ENCODE measurements at places on chromosomes 12 and 14.
A peak's percentile ranks its signal among the peaks of the same experiment; 100 is the strongest.

- no peak for DNase-seq
Observed at GRCh38 chr12:50239355-50239891, 43.9 kb downstream of the LIMA1 start.

DNA sequence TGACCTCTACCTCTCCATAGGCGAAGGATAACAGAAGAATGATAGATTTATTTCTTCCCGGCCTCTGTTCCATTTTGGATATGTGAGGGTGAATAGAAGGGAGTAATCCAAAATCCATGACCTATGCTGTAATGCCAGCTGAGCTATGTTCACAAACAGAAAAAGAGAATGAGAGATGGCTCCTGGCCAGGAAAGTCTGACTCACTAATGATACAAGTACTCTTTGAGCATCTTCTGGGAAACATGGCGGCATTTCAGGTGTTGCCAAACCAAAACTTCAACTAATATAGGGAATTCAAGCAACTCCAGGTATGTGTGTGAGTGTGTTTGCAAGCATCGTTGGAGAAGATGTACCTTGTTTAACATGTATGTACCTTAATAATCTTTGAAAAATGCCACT, 55.1 kb downstream of the MED13L start:
- DNase-seq = peak; percentile 58

- no peak for DNase-seq
Observed at GRCh38 chr12:41286426-41286825, 98.3 kb downstream of the PDZRN4 start.

DNA sequence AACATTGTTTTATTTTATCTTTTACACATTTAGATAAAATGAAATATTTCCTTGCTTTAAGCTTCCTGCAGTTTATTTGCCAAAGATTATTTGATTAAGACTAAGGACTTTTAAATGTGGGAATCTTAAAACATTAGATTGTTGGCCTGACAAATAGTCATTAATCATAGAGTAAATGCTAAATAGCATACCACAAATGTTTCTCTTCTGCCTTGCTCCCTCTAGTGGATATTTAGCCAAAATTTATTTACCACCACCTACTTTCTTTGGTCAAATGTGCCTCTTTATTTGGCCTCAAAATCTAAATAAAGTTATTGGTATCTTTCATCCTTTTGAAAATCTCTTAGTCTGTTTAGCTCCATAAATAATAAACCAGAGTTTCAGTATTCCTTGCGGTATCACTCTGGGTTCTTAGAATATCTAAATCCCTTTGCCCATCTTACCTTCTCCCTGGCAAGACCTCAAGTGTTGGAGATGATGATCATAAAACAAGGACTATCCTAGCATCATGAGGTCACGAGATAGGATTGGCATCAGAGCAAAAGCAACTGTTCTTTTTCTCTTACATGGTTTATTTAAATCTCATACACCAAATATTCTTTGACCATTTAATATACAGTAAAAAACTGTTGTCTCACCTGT, 150.6 kb upstream of the AEBP2 start:
- DNase-seq = no peak

DNA sequence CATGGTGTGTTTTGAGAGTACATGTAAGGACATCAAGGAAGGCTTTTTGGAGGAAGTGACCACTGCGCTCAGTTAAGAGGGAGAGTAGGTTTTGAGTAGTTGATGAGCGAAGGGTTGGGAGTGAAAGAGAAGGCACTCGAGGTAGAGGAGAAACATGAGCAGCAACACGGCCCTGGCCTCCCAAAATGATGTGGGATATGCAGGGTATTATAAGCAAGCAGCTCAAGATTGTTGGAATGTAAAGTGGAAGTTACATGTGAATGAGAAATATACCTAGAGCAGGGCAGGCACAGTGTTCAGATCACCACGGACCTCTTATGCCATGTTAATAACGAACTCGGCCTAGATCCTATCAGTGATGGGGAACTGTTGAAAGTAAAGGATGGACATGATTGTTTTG, 2.1 kb upstream of the ARHGDIB start:
- DNase-seq = no peak

- DNase-seq = no peak
Observed at GRCh38 chr14:72633551-72633950, 260.4 kb downstream of the DPF3 start.

GRCh38 chr14:27320261-27320660, 722.4 kb upstream of the NOVA1 start:
- no peak for DNase-seq

DNA sequence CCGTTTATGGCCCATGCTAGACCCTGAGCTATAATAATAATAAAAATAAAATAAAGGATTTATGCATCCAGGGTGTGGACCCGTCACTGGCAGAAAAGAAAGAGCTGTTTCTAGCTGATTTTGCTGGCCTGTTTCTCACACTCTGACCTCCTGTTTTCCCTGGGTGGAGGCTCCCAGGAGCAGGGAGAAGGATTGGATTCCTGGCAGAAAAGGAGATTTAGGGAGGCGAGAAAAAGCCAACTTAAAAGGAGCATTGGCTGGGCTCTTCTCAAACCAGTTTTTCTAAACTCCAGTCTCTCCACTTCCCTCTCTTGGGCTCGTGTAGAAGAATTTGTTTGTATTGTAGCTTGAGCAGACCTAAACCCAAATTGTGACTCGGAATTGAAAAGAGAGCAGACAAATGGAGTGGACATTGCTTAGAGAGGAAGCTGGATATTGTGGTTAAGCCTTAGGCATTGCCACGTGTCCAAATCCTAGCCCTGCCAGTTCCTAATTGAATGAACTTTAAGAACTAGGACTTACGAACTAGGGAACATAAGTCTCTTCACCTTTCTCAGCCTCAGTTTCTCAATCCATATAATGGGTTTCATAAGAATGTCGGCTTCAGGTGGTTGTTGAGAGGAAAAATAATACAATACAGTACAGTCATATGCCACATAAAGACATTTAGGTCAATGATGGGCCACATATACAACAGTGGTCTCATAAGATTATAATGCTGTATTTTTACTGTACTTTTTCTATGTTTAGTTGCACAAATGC, 14.4 kb upstream of the TBX5 start:
- no peak for DNase-seq

GRCh38 chr12:46373301-46374296, 1.0 kb upstream of the SLC38A2 start:
- peak; percentile 39 for DNase-seq

All from MG63 (cell line).